ENCODE measurements at places on chromosomes 5 and 9. TPM values are rescaled to one million over a fixed set of nuclear protein-coding genes. Genes with fewer than 3 reads are reported as not detected.

Gene ZNF883
- not detected for total RNA-seq

Gene CCNI2
- not detected for total RNA-seq

Gene FGD3
- total RNA-seq: 22.9 TPM

Gene ARID3C
- 0.44 TPM for total RNA-seq

Gene IL13
- total RNA-seq: not detected

Gene PCDHB9
- total RNA-seq: 0.33 TPM

Gene BTNL8
- total RNA-seq: not detected

Gene POU5F2
- total RNA-seq: 1.5 TPM

Gene RAI14
- 12.3 TPM for total RNA-seq

Gene MRPL22
- total RNA-seq: 91.8 TPM

Gene PCDHGA6
- 6.2 TPM for total RNA-seq

Gene PCDHGA4
- total RNA-seq: 1.8 TPM

Gene SMIM33
- total RNA-seq: not detected

Gene PCDHB7
- not detected for total RNA-seq

Gene FRMPD1
- total RNA-seq: not detected

Gene SHC3
- not detected for total RNA-seq

Gene FAM169A
- not detected for total RNA-seq

Gene SPATA31D4
- total RNA-seq: not detected

Gene SLC25A2
- 1.6 TPM for total RNA-seq

Gene TXNDC8
- not detected for total RNA-seq

Gene MCIDAS
- total RNA-seq: not detected

Gene MYOT
- not detected for total RNA-seq

Gene DOLK
- 5.8 TPM for total RNA-seq

Gene CER1
- not detected for total RNA-seq

Gene GDNF
- not detected for total RNA-seq

Gene TSSK1B
- total RNA-seq: not detected

Gene FGF10
- not detected for total RNA-seq

Gene ABO
- total RNA-seq: not detected

Gene SCGB3A2
- not detected for total RNA-seq

Gene PFN3
- not detected for total RNA-seq

Gene BDP1
- 35.8 TPM for total RNA-seq

Gene OLFM1
- not detected for total RNA-seq

Gene ADRA1B
- total RNA-seq: not detected

Gene PAPPA
- total RNA-seq: not detected
